ENCODE measurements at places on chromosomes 5 and 9.

GRCh38 chr9:97570899-97571298, 62.3 kb downstream of the TSTD2 start:
- DNase-seq = no peak

GRCh38 chr9:100111235-100111634, 12.2 kb downstream of the INVS start:
- DNase-seq = peak; percentile 94

DNA sequence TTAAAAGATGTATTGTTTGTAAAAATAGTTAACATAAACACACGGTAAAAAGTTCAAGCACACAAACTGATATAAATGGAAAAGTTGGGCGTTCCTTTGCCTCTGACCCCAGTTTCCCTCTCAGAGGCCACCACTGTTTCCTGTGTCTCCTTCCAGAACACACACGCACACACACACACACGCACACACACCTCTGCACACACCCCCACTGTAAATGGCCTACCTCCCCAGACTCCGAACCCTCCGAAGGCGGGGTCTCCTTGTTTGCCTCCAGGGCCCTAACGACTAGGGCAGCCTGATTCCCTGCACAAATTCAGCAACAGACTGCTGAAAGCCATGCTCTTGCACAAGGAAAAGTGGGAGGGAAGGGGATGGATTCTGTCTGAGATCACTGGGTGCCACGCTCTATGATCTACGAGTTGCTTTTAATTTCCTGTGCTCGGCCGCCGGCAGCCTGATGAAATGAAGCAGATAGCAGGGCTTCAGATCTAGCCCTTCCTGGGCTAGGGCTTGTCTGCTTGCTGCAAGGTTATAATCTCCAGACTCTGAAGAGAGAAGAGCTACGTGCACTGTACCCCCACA, 184.0 kb upstream of the IL12B start:
- DNase-seq = no peak

GRCh38 chr5:26932238-26932637, 106.1 kb downstream of the CDH9 start:
- DNase-seq = no peak

- no peak for DNase-seq
Observed at GRCh38 chr9:129841071-129841470, 5.8 kb downstream of the USP20 start.

DNA sequence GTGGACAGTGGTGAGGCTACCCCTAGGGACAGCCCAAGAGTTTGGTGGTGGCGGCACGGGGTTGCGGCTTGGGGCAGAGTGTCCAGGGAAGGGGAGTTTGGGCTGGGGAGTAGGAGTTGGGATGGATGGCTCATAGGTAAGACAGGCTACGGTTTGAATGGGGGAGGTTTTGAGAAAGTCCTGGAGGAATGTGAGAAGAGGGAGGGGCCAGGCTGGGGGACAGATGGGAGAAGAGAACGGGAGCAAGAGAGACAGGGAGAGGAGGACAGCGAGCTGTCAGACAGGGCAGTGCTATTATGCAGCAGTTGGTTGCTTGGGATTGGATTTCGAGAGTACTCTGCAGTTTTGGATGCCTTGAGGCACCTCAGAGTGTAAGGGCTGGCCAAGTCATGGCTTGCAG, 24.5 kb downstream of the PSD2 start:
- DNase-seq = no peak

DNA sequence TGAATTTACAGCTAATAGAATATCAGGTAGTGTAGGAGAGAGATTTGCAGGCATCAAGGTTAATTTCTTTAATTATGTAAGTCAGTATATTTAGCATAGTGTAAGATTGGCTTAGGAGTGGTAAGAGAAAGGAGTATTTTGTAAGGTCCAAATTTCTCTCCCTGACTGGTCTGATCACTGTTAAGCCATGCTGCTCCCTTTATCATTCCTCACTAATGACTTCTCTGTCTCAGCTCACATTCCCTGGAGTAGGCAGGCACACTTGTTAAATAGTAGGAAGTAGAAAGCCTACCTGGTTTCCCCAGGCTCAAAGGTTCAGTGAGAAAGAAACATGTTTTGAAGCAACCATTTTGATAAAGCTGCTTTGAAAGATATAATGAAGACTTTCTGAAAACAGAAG, 90.7 kb downstream of the SMIM15 start:
- DNase-seq = no peak

DNA sequence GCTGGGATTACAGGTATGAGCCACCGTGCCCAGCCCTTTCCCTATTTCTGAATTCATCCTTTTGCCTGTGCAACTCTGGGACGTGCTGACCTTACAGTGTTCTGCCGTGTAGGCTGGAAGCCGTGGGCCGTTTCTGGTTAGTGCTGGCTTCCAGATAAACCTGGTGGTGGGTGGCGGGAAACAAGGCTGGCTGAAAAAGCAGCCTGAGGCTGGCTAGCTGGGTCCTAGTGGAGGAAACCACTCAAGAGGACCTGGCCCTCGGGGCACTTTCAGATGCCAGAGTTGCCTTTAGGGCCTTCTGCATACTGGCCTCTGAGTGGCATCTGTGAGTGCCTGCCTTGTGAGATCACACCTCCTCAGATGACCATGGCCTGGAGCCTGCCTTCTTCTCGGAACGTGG, 26.9 kb downstream of the GALNT12 start:
- DNase-seq = no peak

DNA sequence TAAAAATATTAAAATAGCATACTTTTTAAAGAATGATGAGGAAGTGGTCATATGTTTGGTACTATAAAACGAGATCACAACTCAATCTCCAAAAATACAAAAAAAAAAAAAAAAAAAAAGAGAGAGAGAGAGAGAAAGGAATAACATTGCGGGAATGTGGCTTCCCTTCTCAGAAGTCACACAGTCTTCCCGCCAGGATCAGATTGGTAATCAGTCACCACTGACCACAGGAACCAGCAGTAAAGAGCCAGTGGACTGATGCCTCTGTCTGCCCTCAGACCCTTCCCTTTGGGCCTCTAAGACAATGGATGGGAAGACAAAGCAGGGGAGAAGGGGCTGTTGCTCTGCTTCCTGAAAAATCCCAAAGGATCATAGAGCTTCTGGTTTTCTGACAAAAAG, 104.9 kb downstream of the KLHL3 start:
- DNase-seq = no peak

DNA sequence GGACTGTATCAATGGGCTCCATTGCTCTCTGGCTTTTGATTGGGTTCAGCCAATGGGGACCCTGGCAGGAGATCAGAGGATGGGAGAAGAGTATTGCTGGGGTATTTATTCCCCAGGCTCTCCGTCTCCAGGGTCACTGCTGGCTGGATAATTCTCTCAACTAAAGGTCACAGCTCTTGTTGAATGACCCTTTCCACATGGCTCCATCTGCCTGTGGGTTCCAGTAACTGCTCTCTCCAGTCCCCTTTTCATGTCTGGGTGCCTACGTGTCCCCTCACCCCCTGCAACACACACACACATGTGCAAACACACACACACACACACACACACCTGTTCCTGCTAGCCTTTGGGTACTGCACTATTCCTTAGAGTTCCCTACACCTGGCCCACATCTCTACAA, 53.9 kb upstream of the RIC1 start:
- no peak for DNase-seq

DNA sequence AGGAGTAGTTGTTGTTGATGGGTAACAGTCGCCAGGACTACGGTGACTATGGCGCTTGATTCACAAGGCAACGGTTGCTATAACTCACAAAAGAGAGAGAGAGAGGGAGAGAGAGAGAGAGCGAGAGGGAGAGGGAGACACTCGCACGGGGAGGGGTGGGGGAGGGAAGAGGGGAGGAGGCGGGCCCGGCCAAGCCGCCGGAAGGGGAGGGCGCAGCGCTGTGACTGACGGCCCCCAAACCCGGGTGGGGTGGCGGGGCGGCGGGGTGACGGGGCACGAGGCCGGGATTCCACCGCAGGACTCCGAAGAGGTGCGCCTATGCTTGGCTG, at the start of gene RFX3:
Gene RFX3 (minus strand): TSS at position 166 of the 329 bp plus-strand sequence. CDS start 130,413 bp downstream, outside the sequence.
- peak; percentile 91 for DNase-seq

DNA sequence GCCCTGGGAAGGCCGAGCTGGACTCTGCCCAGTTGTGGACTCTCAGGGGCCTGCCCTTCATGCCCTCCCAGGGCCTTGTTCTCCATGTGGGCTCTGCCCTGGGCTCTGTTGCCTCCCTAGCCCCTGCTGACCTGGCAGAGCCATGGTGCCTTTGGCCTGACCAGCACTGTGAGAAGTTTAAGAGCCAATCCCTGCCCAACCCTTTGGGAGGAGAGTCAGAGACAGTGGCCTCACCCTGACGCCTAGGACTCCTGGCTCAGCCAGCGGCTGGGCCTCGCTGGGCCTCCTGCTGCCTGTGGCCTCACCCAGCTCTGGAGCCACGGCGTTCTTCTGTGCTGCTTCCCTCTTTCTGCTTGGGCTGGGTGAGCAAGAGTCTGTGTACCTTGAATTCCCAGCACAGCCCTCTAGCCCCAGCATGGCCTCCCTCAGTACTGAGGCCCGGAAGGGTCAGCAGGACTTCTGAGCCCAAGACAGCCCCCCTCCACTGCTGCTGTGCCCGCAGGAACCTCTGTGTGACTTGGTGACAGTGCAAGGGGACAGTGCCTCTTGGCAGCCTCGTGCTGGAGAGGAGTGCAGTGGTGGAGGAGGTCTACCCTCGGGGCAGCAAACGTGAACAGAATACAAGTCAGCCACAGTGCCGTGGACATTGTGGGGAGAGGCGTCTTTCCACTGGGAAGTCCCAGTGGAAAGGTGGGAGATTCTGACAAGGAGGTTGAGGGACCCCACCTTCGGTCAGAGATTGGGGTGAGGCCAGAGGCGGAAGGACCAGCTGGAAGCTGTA, 97.4 kb downstream of the CACNA1B start:
- DNase-seq = no peak

DNA sequence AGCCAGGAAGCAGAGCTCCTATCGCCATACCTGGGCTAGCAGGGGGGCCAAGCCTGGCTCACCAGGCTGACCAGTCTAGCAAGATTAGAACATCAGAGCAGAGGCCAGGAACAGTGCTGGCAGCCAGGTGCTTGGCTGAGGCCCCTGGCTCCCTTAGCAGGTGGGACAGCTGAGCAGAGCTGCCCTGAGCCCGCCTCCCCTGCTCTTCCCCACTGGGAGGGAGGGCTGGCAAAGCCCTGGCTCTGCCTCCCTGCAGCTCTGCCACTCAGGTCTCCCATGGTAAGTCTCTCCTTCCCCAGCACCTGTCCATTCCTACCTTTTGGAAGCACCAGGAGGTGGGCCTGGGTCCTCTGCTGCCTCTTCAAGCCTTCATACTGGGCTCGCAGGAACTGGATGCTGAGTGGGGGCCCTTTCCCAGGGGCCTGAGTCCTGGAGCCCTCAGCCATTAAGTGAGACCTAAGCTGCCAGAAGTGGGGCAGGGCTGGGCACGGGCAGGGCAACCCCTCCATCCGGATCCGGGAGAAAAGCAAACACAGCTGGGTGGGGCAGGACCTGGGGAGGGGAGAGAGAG, 803 bp downstream of the C9orf152 start:
- no peak for DNase-seq

GRCh38 chr9:98990181-98990870, 46.6 kb downstream of the COL15A1 start:
- DNase-seq = no peak

- DNase-seq = no peak
Observed at GRCh38 chr5:113526421-113526820, 12.9 kb downstream of the YTHDC2 start.

DNA sequence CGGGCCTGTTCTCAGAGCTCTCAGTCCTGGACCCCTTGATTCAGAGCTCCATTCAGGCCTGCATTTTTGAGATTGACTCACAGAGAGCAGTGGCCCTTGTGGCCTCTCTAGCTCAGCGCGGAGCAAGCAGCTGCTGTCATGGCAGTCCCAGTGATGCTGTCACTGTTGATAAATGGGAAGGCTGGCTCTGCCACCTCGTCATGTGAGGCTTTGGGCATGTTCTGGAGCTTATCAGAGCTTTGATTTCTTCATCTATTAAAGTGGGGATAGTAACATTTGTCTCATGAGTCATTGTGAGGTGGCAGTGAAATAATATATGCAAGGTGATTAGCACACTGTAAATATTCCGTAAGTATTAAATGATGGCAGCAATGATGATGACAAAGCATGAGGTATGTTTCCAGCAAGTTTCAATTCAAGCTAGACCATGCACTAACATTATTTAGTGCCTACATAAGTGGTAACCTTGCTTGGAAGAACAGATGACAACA, 126.4 kb upstream of the CXCL14 start:
- DNase-seq = no peak

- no peak for DNase-seq
Observed at GRCh38 chr9:114662081-114662989, 4.7 kb upstream of the TEX53 start.

GRCh38 chr5:34045023-34045422, 2.0 kb upstream of the C1QTNF3 start:
- no peak for DNase-seq
